GM13977 (cell line): ENCODE measurements at places on chromosomes 6 and 20.

- DNase-seq: no peak
These were observed 32.2 kb downstream of the CARMIL1 start for GRCh38 chr6:25311331-25311840.

- no peak for DNase-seq
These were observed 839.4 kb downstream of the MAFB start for GRCh38 chr20:39849664-39850063.

GRCh38 chr6:28597924-28598722, 72.4 kb downstream of the GPX5 start:
- no peak for DNase-seq

GRCh38 chr6:48671505-48671904, 560.5 kb upstream of the PTCHD4 start:
- DNase-seq: no peak

DNA sequence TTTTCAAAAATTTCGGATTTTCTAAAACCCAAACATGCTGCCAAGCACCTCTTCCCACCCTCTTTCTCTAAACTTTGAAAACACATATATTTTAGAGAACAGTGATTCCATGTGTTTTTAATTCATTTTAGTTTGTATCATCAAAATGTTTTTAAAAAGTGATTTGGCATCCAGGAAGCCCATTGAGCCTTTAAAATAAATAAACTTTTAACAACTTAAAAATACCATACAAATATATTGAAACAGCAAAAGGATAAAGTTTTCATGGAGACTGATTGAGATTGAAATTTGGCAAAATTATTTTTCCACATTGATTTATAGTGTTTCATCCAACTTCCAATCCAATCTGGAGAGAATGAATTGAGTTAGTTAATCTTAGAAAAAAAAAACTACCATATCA, 374.7 kb downstream of the CD109 start:
- DNase-seq: no peak

- DNase-seq: no peak
These were observed 62.8 kb downstream of the PHACTR3 start for GRCh38 chr20:59667131-59667530.

DNA sequence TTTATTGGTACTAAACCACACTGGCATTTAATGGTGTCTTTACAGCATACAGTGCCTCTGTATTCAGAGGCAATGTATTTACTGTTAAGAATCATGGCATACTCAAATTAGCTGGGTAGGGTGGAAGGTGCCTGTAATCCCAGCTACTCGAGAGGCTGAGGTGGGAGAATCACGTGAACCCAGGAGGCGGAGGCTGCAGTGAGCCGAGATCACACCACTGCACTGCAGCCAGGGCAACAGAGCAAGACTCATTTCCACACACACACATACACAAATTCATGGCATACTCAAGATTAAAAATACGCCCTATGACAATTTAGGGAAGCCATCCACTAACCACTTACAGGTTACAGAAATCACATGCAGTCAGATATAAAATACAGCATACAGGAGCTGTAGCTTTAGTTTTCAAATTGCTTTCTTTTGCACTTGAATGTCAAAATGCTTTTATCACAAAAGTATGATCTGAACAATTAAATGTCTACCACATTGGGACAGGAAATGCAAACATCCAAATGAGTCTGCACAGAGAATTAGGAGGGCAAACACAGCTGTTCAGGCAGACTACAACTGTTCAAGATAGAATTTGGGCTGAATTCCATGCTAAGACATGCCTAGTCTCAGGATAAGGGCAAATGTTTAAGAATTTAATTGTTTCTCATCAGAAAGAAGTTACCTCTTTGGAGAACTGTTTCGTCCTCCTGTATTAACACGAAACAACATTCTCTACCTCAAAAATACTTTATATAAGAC, 36.4 kb downstream of the CSNK2A1 start:
- no peak for DNase-seq

- DNase-seq: peak; percentile 35
These were observed 19.8 kb downstream of the NFYA start for GRCh38 chr6:41092421-41093140.

GRCh38 chr6:161273752-161274487, at the start of gene AGPAT4:
Gene AGPAT4 (minus strand): TSS chr6:161274061. CDS start chr6:161232213, 41,848 bp downstream.
- DNase-seq: peak; percentile 92

GRCh38 chr6:170307080-170307545, 555 bp downstream of the FAM120B start:
- DNase-seq: no peak

- no peak for DNase-seq
These were observed 6.0 kb downstream of the SCRT2 start for GRCh38 chr20:669573-669972.

DNA sequence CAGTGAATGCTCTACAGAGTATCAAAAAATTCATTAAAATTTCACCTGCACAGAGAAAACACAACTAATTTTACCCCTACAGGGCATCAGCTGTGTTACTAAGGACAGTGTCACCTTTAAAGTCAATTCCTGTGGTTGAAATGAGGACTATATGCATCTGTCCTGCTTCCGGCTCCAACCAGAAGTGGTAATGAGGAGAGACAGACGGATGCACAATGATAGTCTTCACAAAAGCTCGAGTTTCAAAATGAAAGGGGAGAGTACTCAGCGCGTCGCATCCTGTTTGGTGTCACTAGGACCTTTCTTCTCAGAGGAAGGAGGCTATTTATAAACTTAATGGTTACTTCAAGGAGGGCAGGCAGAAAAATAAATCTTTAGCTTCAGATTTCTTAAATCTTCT, 86.5 kb downstream of the LYRM4 start:
- peak; percentile 57 for DNase-seq

GRCh38 chr6:9334979-9335378, 899.6 kb upstream of the SLC35B3 start:
- DNase-seq: no peak

DNA sequence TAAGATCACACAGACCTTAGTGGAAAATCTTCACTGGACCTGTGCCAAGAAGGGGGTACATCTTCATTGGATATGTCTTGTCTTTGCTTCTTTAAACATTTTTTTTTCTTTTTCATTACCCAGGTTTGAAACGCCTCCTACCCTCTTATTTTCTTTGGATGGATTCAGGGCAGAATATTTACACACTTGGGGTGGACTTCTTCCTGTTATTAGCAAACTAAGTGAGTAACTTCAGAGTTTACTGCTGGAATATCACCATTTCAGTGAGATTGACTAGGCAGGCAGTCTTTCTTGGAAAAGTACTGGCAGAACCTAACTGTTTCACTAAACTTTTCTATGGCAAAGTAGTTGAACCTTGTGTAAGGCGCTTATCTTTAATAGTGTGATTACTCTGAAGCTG, 47.0 kb downstream of the ENPP1 start:
- no peak for DNase-seq

DNA sequence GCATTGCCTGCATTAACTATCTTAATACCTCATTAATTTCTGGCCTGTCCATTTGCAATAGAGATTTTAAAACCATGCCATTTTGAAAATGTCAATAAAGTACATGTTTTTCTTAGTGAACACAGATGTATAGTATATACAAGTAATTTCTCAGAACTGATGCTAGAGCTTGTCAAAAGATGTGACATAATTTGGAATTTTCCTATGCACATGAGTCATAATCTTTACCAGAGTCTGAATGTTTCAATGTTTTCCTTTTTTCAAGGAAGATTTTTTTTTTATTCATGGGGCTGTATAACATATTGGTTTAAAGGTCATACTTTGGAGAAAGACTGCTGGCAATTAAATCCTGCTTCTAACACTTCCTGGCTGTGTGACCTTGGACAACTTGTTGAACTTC, 1347.5 kb upstream of the ADGRB3 start:
- no peak for DNase-seq

- DNase-seq: peak; percentile 69
These were observed 646 bp downstream of the HMGA1 start for GRCh38 chr6:34237316-34237721.

DNA sequence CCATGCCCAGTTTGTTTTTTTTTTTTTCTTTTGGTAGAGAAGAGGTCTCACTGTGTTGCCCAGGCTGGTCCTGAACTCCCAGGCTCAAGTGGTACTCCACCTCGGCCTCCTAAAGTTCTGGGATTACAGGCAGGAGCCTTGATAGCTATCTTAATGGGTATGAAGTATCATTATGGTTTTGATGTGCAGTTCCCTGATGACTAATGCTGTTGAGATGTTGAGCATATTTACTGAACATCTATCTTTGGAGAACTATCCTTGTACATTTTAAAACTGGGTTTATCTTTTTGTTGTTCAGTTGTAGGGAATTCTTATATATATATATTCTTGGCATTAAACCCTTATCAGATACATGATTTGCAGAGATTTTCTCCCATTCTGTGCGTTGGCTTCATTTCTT, 21.4 kb upstream of the MYL9 start:
- DNase-seq: no peak

- DNase-seq: peak; percentile 52
These were observed 33.2 kb downstream of the PLEKHG1 start for GRCh38 chr6:150632785-150633485.

DNA sequence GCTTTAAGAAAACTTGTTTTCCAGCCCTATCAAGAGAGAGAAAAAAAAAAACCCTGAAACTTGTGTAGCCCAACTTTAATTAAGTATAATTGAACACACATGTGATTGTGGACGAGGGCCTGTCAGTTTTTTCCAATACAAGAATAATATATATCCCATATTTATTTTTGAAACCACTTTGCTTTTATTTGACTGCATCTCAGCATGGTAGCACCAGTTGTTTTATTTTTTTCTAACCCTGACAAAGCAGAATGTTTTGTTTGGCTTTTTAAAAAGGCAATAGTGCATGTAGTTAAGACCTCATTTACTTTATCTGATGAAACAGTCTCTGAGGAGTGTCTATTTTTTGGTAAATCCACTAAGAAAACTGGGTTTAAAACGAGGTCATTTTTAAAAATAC, 257.7 kb downstream of the CDKAL1 start:
- no peak for DNase-seq

GRCh38 chr6:120938876-120939472, 395.3 kb downstream of the TBC1D32 start:
- peak; percentile 52 for DNase-seq

DNA sequence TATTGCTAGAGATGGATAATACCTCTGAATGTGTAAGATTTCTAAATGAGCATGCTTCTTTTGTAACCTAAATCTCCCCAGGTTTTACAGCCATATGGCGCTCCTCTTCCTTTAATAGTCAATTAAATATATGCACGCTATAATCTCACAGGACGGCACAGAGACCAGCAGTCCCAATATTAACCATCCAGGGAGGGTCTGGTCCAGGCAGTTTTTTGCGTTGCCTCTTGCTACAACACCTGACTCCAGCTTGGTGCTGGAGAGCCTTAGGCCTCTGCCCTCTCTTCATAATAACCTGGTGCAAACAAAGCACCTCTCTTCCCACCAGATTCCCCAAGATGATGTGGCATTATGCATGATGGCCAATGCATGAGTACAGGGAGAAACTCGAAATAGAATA, 183.4 kb downstream of the LY86 start:
- DNase-seq: no peak

DNA sequence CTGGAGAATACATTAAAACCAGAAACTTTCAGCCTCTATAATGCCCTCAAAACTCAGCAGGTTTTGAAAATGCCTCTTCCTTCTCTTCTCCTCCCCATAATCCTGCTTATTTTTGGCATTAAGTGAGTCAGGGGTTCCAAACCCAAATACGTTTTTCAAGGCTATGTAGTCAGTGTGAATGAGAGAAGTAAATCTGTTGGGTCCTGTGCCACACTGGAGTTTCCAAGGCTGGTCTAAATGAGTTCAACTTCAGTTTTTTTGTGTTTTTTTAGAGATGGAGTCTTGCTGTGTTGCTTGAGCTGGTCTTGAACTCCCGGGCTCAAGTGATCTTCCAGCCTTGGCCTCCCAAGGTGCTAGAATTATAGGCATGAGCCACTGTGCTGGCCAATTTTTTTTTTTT, 20.9 kb downstream of the PTPRA start:
- no peak for DNase-seq

- no peak for DNase-seq
These were observed 22.5 kb upstream of the PTGIS start for GRCh38 chr20:49590163-49591017.

GRCh38 chr6:47188588-47189021, 121.1 kb downstream of the TNFRSF21 start:
- no peak for DNase-seq

GRCh38 chr6:11702500-11703130, 76.0 kb downstream of the ADTRP start:
- no peak for DNase-seq

GRCh38 chr6:100379386-100379785, 85.3 kb downstream of the SIM1 start:
- no peak for DNase-seq

- no peak for DNase-seq
These were observed 772 bp downstream of the HINT3 start for GRCh38 chr6:125957391-125957693.
